Cardiac septum (tissue), 1 donor: ENCODE measurements at places on chromosomes 6 and 20. TPM values are rescaled to one million over a fixed set of nuclear protein-coding genes. Genes with fewer than 3 reads are reported as not detected.

Gene THEMIS
- total RNA-seq: 0.08 TPM

Gene RAET1L
- not detected for total RNA-seq

Gene THBD
- 27.0 TPM for total RNA-seq

Gene TMEM14C
- 112 TPM for total RNA-seq

Gene LRRC1
- 6.4 TPM for total RNA-seq

Gene RHAG
- total RNA-seq: not detected

Gene IRAK1BP1
- total RNA-seq: 2.1 TPM

Gene ADGB
- total RNA-seq: not detected

Gene COL9A1
- total RNA-seq: 2.6 TPM

Gene SCRT2
- total RNA-seq: not detected

DNA sequence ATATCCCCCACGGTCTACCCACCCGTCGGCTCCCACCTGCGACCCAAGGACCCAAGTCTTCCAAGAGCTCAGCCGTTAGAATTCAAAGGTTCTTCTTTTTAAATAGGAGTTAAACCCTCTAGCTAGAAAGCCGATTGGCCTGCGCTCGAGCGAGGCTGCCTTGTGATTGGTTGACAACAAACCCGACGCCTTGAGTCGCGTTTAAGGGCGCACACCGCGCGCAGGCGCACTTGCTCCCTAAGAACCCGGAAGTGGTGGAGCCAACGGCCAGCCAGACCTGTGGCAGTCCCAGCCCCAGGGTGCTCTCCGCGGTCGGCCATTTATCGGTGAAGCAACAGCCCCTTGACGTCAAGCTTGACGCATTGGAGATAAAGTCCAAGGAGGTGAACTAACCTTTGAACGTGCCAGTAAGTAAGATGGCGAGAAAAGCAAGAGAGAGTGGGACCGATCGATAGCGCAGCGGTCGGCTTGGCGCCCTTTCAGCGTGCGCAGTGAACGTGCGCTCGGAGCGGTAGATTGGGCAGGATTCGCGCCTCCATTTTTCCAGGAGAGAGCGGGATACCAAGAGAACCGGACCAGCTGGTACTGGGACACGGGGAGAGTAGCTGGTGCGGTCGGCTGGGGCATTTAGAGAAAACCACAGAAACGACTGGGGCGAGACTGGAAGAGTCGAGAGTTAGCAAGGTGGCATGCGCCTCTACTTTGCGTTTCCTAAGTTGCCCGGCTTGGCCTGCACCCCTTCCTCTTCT, at the start of the genes AURKA and CSTF1:
Gene AURKA (minus strand): TSS at position 84 of the 749 bp plus-strand sequence. CDS start 4,018 bp downstream, outside the sequence.
Gene CSTF1 (plus strand): TSS at position 514 of the 749 bp plus-strand sequence. CDS start 2,908 bp downstream, outside the sequence.
- peak; percentile 100 for DNase-seq

GRCh38 chr6:108697561-108698161, 136.9 kb downstream of the FOXO3 start:
- DNase-seq: no peak

DNA sequence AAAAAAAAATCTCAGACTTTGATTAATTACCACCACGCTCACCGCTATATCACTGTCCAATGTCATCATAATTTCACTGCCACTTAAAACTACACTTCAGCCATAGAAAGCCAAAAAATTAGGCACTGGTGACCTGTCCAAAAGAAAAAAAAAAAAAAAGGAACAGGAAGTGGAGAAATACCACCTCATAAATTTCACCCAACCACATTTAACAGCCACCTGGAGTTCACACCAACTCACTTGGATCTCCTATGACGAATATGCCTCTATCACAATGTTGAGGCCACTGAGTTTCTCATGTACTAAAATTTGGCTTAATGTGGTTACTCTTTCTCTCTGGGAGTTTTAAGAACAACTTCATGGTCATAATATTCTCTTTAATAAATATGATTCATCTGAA, 237.5 kb upstream of the RSPO3 start:
- no peak for DNase-seq

- DNase-seq: no peak
These were observed 40.1 kb downstream of the JAG1 start for GRCh38 chr20:10633718-10634117.

DNA sequence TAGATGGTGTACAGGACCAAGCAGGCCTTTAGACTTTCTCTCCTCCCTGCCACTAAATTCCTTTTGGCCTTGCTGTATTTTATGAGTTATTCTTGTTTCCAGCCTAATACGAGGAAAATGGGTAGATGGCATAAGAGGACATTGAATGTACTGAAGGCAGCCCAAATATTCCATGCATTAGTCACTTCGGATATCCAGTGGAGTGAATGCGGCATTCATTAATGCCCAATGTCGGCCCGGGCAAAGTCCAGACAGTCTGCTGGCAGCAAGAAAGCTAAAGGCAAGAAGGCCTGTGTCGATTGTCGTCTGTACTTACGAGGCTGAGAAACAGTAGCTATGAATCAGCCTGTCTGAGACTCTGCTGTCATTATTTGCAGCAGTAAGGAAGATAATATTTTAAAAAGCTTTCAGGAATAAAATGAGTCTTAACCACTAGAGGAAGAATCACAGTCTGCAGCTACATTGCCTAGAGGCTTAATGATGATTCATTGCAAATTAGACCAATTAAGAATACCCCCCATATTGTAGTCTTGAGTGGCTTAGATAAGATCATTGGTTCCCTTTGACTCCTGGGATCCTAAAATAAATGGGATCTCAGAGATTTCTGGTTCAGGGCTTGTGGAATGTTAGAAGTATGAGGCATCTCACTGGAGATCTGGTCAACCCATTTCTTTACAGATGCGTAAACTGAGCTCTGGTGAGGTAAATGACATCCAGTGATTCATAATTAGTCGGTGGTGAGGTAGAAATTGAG, 534.1 kb upstream of the JAG1 start:
- no peak for DNase-seq

GRCh38 chr20:63156221-63156671, 59.7 kb downstream of the YTHDF1 start:
- DNase-seq: no peak

DNA sequence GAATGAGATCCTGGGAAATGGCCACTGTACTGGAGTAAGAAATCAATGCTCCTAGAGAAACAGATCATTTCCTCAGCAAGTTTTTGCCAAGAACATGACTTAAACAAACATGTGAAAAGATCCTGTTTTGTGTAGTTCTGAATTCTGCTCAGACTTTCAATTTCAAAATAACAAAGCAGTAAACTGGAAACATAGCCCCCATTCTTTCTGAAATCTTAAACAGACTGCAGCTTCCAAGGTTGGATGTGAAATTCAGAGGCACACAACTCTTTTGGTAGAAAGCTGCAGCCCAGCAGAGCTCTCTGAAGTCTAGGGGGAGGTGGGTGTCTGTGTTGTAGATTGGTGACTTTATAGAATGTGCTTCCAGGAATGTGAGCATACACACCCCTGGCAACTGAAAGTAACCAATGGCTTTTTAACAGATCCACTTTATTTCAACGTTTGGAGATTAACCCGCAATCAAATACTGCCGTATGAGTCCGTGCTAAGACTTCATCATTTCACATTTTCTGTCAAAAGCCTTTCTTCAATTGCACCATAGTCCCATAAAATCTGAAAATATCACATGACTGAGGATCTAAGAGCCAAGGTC, 86.4 kb downstream of the ATXN1 start:
- DNase-seq: no peak

- no peak for DNase-seq
These were observed 17.2 kb upstream of the SPAG4 start for GRCh38 chr20:35598476-35598875.

- no peak for DNase-seq
These were observed 125.2 kb downstream of the KIF6 start for GRCh38 chr6:39599973-39600372.

DNA sequence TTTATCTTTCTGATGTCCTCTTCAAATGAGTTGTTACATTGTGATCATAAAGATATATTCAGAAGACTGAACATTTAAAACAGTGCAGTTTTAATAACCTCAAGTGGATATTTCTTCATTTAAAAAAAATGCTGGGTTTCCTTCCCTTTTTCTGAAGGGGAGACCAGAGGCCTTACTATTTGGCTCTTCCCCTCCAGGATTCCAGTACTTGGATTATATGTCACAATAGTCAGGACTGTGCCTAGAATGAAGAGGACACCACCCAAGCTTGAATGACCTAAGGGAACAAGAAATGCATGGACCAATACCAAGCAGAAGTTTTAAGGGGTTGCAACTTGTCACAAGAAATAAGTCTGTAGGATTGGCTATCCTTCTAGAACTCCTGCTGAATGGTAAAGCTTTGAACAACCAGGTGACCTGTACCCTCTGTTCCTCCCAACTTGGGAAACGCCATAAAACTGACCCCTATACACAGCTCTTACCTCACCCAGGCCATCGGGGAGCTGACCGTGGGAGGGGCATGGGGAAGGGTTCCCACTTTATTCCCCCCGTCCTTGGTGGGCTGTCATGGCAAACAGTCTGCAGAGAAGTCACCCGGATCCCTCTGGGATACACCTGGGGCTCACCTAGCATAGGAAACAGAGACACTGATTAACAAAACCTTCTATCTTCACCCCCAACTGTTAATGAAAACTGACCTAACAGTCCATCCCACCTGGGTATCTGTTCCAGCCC, 2.0 kb downstream of the FRS3 start:
- DNase-seq: peak; percentile 58

DNA sequence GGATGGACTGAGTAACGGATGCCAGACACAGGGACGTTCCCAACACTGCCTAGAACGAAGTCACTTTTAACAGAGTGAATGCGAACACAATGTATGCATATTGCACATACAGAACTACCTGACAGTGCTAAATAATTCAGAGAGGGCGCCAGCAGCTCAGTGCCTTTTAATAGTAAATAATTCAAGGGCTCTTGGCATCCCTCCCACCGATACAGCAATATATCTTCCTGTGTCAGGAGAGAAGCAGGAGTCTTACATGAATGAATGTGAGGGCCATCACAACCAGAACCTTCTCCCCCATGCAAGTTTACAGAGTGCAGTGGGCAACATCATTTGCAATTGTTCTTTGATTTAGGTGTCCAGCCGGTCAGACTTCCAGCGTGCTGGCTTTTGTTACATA, 88.4 kb upstream of the KCNG1 start:
- DNase-seq: no peak

DNA sequence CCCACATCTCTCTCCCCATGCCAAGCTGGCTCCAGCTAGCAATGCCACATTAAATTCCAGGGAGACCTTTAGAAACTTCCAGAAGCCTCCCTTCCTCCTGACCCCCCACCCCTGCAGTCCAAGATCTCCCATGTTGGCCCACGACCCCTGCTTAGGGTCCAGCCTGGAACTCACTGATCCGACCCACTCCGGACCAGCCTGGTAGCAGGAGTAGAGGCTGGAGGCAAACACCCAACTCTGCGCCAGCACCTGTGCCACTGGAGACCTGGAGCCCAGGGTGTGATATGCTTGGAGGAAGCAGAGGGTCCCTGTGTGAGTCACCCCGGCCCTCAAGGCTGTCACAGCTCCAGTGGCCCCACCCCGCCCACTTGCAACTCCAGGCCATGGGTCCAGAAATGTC, 3.3 kb upstream of the ULBP1 start:
- DNase-seq: no peak

GRCh38 chr6:147983581-147984366, 358.9 kb upstream of the SASH1 start:
- no peak for DNase-seq

DNA sequence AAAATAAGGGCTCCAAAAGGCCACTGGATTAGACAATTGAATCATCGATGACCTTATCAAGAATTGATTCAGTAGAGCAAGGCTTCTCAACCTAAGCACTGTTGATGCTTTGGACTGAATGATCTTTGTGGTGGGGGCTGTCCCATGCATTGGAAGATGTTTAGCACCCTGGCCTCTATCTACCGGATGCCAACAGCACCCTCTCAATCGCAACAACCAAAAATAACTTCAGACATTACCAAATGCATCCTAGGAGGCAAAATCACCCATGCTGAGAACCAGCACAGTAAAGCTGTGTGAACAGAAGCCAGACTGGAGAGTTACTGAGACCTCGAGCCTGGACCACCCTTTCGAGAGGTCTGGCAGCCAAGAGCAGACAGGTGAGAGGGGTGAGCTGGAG, 67.5 kb downstream of the TBC1D7 start:
- no peak for DNase-seq

GRCh38 chr6:125197795-125198269, 44.3 kb downstream of the TPD52L1 start:
- peak; percentile 78 for DNase-seq

- no peak for DNase-seq
These were observed 106.1 kb upstream of the ADGRF4 start for GRCh38 chr6:47592131-47592840.

GRCh38 chr6:130743175-130743574, 84.0 kb upstream of the SMLR1 start:
- DNase-seq: no peak

DNA sequence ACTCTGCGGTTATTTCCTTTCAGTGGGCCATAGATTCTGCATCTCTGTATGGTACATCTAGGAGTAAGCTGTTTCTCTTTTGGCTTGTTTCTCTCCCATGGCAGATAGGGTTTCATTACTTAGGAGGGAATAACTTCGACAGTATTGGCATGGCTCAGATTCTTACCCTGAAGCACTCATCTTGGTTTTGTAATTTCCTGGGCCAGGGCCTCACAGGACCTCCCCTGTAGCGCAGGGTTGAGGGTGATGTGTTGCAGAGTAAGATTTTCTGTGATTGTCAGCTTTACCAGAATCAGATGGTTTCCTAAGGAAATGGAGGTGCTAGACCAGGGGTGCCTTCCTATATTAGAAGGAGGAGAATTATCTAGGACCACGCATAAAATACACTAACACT, 78.3 kb downstream of the STXBP5 start:
- no peak for DNase-seq

GRCh38 chr6:16472349-16473069, 234.1 kb downstream of the GMPR start:
- no peak for DNase-seq

DNA sequence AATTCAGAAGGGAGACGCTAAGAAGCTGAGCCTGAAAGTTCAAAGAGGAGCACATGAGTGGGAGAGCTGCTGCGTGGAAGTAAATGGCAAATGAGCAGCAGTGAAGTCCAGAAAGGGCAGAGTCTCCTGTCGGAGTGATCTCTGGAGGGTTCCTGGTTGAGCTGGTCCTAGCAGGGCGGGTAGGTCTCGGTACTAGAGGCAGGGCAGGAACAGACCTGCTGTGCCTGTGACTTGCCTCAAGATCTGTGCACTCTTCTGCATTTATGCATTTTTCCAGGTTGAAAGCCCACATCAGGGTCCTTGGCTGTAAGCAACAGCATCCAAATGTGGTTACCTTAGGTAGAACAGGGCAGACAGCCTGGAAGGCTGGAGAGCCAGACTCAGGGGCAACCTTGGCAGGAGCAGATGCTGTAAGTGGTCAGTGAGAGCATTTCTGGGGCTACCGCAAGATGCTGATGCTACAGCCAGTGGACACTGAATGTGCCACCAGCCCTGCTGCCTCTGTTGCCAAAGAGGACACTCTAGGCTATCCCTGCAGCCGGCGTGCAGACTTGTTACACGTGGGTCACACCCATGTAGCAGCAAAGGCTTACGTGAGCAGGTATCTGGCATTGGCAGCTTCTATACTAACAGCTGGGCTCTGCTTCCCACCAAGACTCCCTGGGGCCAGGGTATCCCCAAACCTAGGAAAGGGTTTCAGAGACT, 8.4 kb downstream of the DUSP22 start:
- no peak for DNase-seq

DNA sequence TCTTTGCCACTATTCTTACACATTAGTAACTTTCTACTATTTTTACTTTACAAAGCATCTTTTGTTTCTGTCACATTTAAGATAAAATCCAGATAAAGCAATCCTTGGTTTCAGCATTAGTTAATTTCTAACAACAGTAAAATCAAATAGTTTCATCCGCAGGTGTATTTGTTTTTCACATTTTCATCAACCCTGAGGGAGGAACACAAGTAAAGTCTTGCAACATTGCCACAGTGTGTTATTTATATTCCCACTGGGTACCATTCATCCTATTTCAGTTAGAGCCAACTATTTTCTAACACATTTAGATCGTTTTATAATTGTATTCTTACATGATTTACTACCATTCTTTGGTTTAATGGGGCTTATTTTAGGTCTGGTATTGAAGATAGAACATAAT, 908.7 kb upstream of the CITED2 start:
- no peak for DNase-seq
